Mesendoderm (in vitro differentiated cells): ENCODE measurements at places on chromosomes 11 and 22.

- DNase-seq: no peak
Measured at GRCh38 chr11:103735497-103736032, 300.9 kb upstream of the DDI1 start.

GRCh38 chr11:63099555-63099954, 44.5 kb downstream of the SLC22A24 start:
- peak; percentile 3 for DNase-seq

DNA sequence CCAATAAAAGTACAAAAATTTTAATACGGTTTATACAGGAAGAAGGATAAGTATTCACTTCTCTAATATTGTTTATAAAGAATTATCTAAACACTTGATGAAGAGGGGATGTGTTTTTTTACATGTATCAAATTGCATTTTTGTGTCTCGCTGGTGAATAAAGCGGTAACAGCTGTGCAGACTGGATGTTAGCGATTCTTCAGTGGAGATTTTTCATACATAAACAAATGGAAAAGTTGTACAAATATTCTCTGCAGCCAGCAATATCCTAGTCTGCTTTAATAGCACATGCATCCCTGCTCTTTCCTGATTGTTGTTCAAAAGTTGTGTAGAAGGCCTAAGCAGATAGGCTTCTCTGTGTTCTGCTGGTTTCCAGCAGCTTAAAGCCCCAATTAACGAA, 369.3 kb downstream of the SOX6 start:
- no peak for DNase-seq

DNA sequence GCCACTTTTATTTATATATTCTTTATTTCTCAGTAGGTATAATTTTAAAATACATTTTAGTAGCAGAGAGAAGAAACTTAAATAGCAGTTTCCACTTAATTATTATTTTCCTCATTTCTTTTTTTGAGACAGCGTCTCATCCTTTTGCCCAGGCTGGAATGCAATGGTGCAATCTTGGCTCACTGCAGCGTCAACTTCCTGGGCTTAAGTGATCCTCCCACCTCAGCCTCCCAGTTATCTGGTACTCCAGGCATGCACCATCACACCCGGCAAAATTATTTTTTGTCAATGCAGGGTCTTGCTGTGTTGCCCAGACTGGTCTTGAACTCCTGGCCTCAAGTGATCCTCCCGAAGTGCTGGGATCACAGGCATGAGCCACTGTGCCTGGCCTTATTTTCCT, 38.3 kb downstream of the ATG13 start:
- no peak for DNase-seq

- peak; percentile 18 for DNase-seq
Measured at GRCh38 chr11:29352273-29352795, 664.5 kb downstream of the KCNA4 start.

- no peak for DNase-seq
Measured at GRCh38 chr11:28729339-28729738, 621.2 kb downstream of the METTL15 start.

- no peak for DNase-seq
Measured at GRCh38 chr22:49305966-49306631, 521.6 kb downstream of the BRD1 start.

DNA sequence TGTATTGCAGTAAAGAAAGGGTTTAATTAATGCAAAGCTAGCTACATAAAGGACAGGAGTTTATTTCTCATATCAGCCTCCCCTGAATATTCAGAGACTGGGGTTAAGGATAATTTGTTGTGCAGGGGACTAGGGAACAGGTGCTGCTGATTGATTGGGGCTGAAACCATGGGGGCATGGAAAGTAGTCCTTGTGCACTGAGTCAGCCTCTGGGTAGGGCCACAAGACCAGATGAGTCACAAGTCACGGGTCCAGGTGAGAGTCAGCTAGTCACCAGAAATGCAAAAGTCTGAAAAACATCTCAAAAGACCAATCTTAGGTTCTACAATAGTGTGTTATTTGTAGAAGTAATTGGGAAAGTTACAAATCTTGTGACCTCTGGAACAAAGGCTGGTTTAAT, 32.9 kb upstream of the SYT13 start:
- DNase-seq: no peak

DNA sequence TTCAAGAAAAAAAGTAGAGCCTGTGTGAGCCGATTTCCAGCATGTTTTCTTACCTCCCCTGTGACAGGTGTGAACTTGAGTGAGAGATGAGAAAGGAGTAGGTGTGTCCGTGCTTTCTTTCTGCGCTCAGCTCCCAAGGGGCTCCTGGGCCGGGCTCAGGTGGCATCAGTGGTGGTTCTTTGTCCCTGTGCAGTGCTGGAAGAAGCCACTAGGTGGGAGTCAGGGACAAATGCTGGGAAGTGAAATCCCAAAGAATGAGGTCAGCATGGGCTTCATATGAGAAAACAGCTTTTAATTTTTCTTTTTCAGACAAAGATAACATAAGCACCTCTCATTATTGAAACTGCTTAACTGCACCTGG, 57.8 kb downstream of the PPFIBP2 start:
- peak; percentile 92 for DNase-seq

DNA sequence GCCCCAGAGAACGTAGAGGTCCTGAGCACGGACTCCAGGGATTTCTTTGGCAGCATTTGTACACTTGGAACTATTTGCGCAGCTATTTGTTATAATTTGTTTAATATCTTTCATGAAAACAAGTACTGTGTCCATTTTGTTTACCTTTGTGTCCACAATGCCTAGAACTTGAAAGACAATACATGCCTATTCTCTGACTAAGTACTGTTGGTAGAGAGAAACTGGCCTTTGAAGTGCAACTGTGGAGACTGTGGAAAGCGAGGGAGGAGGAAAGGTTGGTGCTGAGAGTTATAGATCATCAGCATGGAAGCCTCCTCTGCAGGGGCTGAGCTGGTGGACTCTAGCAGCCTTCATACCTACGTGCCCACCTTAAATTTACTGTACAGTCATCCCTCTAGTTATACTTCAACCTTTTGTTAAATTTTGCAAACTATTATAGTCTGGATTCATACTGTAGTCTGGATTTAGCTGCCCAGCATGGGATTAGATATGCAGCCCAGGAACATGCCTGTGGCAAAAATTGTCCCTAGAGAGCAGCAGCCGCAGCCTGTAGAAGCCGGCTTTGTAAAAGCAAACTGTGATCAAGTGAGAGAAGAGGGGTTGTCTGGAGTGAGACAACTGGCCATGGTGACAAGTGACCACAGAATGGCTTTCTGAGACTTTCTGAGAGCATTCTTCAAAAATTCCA, 24.2 kb upstream of the YAP1 start:
- DNase-seq: no peak

DNA sequence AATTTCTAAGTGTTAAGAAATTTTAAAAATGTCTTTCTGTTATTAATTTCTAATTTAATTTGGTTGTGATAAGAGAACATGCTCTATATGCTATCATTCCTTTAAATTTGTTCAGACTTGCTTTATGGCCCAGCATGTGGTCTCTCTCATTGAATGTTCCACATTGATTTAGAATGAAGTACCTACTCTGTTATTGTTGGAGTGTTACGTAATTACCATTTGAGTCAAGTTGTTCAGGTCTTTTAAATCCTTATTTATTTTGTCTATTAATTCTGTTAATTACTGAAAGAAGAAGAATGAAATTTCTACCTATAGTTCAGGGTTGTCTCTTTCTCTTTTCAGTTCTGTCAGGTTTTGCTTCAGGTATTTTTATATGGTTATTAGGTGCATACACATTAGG, 57.0 kb downstream of the PRMT3 start:
- no peak for DNase-seq

GRCh38 chr11:89205378-89205777, 27.7 kb downstream of the TYR start:
- peak; percentile 4 for DNase-seq

- no peak for DNase-seq
Measured at GRCh38 chr11:24637520-24637919, 140.7 kb downstream of the LUZP2 start.

- no peak for DNase-seq
Measured at GRCh38 chr22:39268645-39269044, 23.9 kb upstream of the PDGFB start.

DNA sequence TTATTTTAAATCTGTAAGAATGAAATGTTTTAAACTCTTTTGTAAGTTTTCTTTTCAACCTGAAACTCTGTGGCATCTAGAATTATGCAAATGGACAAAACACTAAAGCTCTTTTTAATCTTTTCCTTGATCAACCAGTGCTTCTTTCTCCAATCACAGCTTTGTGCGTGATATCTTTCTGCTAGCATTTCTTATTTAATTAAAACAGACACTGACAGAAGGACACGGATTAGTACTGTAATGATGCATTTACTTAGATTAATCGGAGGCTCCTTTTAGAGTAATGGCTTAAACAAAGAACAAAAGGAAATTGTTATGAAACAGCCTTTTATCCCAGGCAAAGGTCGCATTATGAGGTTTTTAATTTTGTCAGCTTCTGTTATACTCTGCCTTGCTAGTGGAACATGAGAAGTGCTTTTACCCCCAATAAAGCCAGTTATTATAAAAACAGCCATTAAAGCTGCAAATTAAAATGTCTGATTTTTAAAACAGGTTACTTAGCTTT, 48.5 kb upstream of the SOX6 start:
- no peak for DNase-seq
